ENCODE measurements at places on chromosomes 3 and 15. TPM values are rescaled to one million over a fixed set of nuclear protein-coding genes. Genes with fewer than 3 reads are reported as not detected.

DNA sequence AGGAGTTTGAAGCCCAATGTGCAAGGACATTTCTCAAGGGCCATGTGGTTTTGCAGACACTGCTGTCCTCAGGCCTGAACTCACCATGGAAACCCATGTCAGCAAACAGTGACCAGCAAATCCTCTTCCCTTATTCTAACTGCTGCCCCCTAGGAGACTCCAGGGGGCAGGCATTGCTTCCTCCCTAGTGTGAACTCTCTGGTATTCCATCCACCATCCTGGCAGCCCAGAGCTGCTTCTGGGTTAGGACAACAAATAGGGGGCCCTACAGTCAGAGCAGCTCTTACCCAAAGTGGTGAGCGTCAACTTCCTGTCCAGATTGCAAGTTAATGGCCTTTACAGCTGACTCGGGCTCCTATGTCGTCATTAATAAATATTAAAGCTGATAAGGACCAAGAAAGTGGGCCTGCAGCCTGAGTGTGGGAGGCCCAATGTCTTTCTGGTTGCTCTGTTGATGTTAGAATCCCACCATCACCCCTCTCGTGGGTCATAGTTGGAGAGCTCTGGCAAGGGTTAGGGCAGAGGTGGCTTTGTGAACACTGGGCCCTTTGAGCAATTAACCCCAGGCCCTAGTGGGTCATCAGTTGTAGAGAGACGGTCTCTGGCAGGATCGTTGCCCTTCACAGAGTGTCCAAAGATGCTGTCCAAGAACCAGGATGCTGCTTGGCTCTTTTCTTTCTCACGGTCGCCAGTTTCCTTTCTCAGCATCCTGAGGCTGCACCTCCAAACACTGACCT is 41.5 kb downstream of the TGM4 start:
- no peak for DNase-seq

- DNase-seq = no peak
Observed at GRCh38 chr15:45133561-45133920, 3.7 kb downstream of the DUOX1 start.

DNA sequence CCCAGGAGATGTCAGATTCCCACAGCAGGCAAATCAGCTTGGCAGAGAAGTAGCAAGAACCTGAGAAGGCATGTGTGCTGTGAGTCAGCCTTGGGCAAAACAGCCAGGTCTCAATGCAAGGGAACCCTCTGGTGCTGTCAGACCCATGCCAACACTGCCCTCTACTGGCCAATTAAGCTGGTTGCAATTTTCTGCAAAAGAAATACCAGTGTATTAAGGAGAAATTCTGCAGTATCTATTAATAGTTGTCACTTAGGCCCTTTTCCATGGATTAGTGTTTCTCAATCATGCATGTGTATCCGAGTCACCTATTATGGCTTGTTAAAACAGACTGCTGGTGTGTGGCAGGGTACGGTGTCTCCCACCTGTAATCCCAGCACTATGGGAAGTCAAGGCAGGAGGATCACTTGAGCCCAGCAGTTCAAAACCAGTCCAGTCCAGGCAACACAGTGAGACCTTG is 26.2 kb downstream of the MAP4 start:
- peak; percentile 71 for DNase-seq

DNA sequence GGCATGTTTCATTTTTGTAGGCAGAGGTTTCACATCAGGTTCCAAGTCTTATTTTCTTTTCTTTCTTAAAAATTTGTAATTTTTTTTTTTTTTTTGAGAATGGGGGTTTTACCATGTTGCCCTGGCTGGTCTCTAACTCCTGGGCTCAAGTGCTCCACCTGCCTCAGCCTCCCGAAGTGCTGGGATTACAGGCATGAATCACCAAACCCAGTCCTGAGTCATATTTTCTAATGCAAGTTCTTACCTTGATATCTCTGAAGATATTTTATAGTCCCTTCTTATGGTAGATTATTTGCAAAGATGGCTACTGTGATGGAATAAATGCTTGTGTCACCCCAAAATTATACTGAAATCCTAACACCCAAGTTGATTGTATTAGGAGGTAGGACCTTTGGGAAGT is 63.8 kb downstream of the SLC9A9 start:
- DNase-seq = no peak

GRCh38 chr3:126616931-126617330 is 38.0 kb downstream of the TXNRD3 start:
- DNase-seq = no peak

DNA sequence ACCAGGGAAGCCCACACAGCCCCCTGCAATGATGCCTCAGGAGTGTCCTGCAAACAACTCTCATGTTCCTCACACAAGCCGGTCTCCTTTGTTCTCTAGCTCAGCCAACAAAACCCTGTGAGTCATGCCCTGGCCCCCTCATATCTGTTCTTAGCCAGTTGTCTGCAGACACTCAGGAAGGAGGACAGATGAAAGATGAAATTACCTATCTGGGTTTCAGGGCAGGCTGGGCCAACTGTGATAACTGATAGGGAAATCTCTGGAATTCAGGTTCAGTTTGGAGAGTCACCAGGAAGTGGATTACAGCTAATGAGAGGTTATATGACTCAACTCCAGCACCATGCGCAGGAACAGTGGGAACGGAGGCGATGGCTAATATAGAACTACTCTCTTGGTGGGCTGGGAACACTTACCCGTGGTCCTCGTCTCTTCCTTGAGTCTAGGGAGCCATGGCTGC is 352.0 kb upstream of the ADAMTS9 start:
- no peak for DNase-seq

GRCh38 chr3:120802916-120803315 is 60.4 kb downstream of the GTF2E1 start:
- no peak for DNase-seq

DNA sequence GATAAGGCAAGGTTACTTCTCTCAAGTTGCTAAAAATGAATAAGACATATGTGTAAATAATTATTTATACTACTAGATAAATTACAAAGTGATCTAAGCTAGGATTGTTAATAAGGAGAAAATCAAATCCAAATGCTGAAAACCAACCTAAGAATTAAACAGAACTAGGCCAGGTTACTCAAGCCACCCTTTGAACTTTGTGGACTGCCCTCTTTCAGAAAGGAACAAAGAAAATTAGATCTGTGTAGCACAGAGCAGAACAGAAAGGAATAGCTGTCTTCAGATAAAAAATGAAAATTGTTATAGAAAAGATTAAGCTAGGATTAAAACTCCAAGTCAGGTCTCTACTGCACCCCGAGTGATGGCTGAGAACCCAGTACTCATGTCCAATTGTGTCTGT is 158.2 kb upstream of the LRIG1 start:
- DNase-seq = no peak

- no peak for DNase-seq
Observed at GRCh38 chr15:98948456-98948855, 59.1 kb downstream of the PGPEP1L start.

- DNase-seq = no peak
Observed at GRCh38 chr3:154274348-154274747, 49.9 kb downstream of the DHX36 start.

- peak; percentile 51 for DNase-seq
Observed at GRCh38 chr3:8663177-8664061, 18.8 kb upstream of the SSUH2 start.

- DNase-seq = no peak
Observed at GRCh38 chr15:45384700-45385099, 6.4 kb upstream of the GATM start.

The AMT gene
- 36.3 TPM for polyA plus RNA-seq

The PLCB2 gene
- polyA plus RNA-seq = 8.4 TPM

The ZBTB47 gene
- polyA plus RNA-seq = 15.5 TPM

The HRG gene
- 2.0 TPM for polyA plus RNA-seq

The SCAMP5 gene
- 18.8 TPM for polyA plus RNA-seq

The SLC12A8 gene
- polyA plus RNA-seq = 6.0 TPM

The ECE2 gene
- not detected for polyA plus RNA-seq

The VIPR1 gene
- polyA plus RNA-seq = 1.1 TPM

The DPPA2 gene
- 0.81 TPM for polyA plus RNA-seq

The CSPG5 gene
- polyA plus RNA-seq = 1.1 TPM

The CACNA1D gene
- polyA plus RNA-seq = 15.2 TPM

The SPATA16 gene
- not detected for polyA plus RNA-seq
